ENCODE measurements at places on chromosomes 1 and 21. TPM values are rescaled to one million over a fixed set of nuclear protein-coding genes. Genes with fewer than 3 reads are reported as not detected.
A peak's percentile ranks its signal among the peaks of the same experiment; 100 is the strongest.

The GPR161 gene
- total RNA-seq: not detected

The KLHL20 gene
- 18.3 TPM for total RNA-seq

The CNIH3 gene
- total RNA-seq: 2.5 TPM

DNA sequence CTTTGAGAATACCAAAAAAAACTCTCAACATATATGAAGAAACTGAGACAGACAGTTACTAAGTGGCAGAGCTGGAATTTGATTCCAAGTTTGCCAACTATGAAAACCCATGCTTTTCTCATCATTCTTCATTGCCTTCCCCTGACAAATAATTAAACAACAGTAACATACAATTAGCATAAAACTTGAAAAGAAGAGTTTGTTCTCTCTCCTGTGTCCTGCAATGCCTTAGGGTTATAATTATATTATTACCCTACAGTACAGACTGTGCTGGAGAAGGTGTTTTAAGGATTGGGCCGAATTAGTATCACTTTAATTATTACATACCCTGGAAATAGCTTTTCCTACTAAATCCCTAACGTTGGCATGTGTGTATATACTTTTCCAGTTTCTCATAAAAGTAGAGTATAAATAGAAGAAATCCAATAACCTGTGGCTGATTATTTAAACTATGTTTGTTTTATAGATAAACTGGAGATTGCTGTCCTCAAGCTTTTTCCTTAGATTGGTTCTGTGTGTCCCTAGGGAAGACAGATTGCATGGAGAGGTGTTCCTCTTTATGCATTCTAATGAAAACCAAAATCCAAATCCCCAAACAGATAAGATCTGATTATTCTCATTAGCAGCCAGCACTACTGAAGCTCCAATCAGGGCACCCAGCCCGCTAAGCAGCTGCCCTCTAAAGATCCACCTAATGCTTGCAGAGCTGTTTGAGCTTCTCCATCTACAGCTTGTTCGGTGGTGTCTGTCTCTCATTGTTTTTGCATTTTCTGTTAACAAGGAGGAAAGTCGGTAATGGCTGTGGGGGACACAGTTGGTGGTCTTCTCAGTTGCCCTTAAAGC is 156.3 kb downstream of the TM2D1 start:
- H3K4me3 ChIP-seq: no peak overlapping the region
- peaks cover 13% of the 10 kb centered on the region for H3K27me3 ChIP-seq
- H3K4me1 ChIP-seq: no peaks in the 10 kb centered on the region
- DNase-seq: no peak
- no peak overlapping the region for H3K27ac ChIP-seq
- H3K36me3 ChIP-seq: peaks cover 4% of the 10 kb centered on the region

- DNase-seq: no peak
- H3K27me3 ChIP-seq: peaks cover 3% of the 10 kb centered on the region
- no peak overlapping the region for H3K27ac ChIP-seq
- H3K36me3 ChIP-seq: no peaks in the 10 kb centered on the region
Observed at GRCh38 chr1:95309031-95309471, 75.0 kb downstream of the RWDD3 start.

DNA sequence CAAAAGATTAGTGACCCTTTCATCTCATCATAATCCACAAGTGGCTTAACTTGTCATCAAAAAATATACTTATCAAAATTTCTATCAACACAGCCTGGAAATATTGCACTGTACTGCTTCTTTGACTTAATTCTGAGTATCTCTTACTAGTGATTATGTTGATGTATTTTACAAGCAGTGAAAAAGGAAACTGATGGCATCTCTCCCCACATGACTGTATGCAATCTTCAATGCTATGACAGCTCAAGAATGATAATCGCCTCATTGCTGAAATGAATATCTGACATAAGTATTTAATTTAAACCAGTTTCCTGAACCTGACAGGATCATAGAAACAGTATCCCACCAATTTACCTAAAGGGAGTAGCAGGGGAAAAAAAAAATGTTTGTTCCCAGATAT is 79.5 kb downstream of the DPYD start:
- no peak overlapping the region for H3K27ac ChIP-seq
- peaks cover 5% of the 10 kb centered on the region for H3K4me1 ChIP-seq
- no peak overlapping the region for H3K4me3 ChIP-seq
- peaks cover 15% of the 10 kb centered on the region for H3K36me3 ChIP-seq
- H3K27me3 ChIP-seq: no peaks in the 10 kb centered on the region

- no peaks in the 10 kb centered on the region for H3K4me1 ChIP-seq
- H3K36me3 ChIP-seq: no peaks in the 10 kb centered on the region
- DNase-seq: no peak
- H3K27me3 ChIP-seq: no peaks in the 10 kb centered on the region
- H3K4me3 ChIP-seq: no peak overlapping the region
Observed at GRCh38 chr1:218584418-218585155, 239.5 kb downstream of the TGFB2 start.

DNA sequence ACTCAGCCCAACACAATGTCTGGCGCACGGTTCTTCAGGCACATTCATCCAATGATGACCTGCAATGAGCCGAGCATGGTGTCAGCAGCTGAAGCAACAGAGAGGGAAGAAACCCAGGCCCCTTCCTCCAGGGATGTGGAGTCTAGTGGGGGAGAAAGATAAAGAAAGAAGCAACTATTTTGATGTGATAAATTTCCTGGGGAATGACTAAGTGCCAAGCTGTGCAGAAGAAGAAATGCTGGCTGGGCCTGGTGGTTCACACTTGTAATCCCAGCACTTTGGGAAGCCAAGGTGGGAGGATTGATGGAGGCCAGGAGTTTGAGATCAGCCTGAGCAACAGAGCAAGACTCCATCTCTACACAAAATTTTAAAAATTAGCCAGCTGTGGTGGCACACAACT is 561.8 kb downstream of the KIF26B start:
- H3K4me3 ChIP-seq: no peak overlapping the region
- H3K36me3 ChIP-seq: no peaks in the 10 kb centered on the region
- no peak overlapping the region for H3K27ac ChIP-seq
- no peaks in the 10 kb centered on the region for H3K27me3 ChIP-seq
- DNase-seq: no peak
- no peaks in the 10 kb centered on the region for H3K4me1 ChIP-seq

DNA sequence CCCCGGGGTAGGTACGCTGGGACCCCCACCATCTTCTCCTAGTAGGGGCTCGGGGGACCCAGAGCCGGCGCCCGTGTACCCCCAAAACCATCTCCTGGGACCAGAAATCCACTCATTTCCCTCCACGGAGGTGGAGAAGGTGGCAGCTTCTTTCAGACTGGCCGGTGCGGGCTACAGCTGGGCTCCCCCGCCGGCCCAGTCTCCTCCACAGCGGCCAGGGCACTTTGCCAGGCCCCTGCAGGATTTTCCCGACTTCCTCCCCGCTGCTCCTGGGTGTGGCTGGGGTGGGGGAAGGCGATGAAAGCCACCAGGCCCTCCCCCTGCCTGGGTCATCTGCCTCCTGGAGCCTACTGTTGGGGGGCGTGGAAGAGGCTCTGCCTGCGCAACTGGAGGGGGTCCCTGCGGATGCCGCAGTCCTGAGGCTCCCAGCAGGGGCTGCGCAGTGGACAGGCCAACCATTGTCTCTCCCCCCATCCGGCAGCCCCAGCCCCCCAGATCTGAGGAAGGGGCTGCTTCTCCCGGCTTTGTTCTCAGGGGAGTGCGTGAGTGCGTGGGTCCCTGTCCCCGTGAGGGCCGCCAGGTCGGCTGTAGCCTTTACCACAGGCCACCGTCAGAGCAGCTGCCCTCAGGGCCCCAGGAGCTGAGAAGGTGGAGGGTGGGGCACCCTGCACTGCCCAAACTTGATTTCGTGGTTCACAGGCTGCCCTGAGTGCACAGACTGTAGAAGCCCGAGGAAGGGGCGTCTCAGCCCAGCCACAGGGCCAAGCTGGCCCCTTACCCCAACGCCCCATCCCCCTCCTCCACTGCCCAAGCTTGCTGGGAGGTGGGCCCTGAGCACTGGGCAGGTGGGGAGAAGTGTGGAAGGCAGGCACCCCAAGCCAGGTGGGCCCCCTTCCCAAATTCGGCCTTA is 1.3 kb downstream of the AGRN start:
- no peak for DNase-seq
- H3K36me3 ChIP-seq: peaks cover 12% of the 10 kb centered on the region
- peak overlapping the region; percentile 53 for H3K4me3 ChIP-seq

DNA sequence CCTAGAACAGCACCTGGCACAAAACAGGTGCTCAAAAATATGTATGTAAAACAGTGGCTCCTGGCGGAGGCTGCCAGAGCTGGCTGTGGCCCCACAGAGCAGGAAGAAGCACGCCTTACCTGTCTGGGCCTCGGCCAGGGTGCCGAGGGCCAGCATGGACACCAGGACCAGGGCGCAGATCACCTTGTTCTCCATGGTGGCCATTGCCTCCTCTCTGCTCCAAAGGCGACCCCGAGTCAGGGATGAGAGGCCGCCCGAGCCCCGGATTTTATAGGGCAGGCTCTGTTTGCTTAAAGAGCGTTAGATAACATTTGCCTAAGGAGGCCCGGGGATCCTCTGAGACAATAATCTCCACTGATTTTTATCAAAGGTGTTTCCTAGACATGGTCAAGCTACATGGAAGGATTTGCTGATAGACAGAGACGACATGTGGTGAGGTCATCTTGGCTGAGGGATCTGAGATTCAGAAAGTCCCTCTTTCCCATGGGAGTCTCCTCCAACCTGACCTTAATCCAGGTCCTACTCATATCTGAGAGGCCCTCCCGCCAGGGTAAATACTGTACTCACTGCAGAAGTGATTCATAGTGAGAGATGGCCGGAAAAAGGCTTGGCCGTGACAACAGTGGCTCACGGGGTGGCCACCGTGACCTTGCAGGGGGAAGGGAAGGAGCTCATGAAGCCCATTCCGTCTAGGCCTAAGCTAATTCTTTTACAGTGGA is at the start of gene TFF1:
TFF1 (minus strand) TSS at position 244 of the 719 bp plus-strand sequence; CDS start at position 204, 40 bp downstream.
- H3K27ac ChIP-seq: no peak within 1 kb of the TSS
- H3K4me3 ChIP-seq: no peak within 1 kb of the TSS
- H3K4me1 ChIP-seq: peaks cover 24% of the 10 kb centered on the region

GRCh38 chr1:30473922-30474817 is 249.2 kb downstream of the MATN1 start:
- no peaks in the 10 kb centered on the region for H3K4me1 ChIP-seq
- DNase-seq: no peak
- H3K27me3 ChIP-seq: no peaks in the 10 kb centered on the region

DNA sequence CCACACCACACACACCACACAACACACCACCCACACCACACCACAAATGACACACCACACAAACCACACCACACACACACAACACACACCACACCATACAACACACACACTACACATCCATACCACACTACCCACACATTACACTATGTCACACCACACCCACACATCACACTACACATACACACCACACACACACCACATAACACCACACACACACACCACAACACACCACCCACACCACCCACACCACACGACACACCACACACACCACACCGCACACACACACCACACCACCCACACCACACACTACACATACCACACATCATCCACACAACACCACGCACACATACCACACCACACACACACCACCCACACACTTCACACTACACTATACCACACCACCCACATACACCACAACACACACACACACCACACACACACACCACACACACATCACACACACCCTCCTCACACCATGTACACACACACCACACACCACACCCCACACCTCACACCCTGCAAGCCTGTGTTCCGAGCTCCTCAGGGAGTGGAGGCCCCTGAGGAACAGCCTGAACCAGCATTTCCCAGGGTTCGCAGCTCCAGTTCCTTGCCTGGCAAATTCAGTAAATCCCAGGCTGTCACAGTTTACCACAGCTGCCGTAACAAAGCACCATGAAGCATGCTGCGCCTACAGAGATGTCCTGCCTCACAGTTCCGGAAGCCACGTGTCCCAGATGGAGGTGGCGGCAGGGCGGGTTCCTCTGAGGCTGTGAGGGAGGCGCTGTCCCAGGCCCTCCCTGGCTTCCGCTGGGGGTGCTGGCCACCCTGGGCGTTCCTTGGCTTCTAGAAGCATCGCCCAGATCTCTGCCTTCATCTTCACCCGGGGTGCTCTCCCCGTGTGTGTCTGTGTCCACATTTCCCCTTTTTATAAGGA is 69.8 kb upstream of the ATP5PO start:
- peak overlapping the region; percentile 60 for H3K27ac ChIP-seq
- no peaks in the 10 kb centered on the region for H3K27me3 ChIP-seq
- peaks cover 4% of the 10 kb centered on the region for H3K36me3 ChIP-seq

Data from activated CD8-positive, alpha-beta T cell treated with anti-CD3 and anti-CD28 coated beads, Interleukin-2, amount 10 ng/mL, durations not matched to agents 7 days and 5 days (primary cell).